ENCODE measurements at places on chromosomes 3 and 15.

- DNase-seq = no peak
Measured at GRCh38 chr3:48086705-48087104, 70.5 kb upstream of the MAP4 start.

GRCh38 chr3:131806736-131807135 is 228.1 kb downstream of the CPNE4 start:
- no peak for DNase-seq

- DNase-seq = no peak
Measured at GRCh38 chr3:141230293-141230692, 1.3 kb upstream of the PXYLP1 start.

GRCh38 chr15:89486726-89487050 is 9.7 kb downstream of the RHCG start:
- no peak for DNase-seq

DNA sequence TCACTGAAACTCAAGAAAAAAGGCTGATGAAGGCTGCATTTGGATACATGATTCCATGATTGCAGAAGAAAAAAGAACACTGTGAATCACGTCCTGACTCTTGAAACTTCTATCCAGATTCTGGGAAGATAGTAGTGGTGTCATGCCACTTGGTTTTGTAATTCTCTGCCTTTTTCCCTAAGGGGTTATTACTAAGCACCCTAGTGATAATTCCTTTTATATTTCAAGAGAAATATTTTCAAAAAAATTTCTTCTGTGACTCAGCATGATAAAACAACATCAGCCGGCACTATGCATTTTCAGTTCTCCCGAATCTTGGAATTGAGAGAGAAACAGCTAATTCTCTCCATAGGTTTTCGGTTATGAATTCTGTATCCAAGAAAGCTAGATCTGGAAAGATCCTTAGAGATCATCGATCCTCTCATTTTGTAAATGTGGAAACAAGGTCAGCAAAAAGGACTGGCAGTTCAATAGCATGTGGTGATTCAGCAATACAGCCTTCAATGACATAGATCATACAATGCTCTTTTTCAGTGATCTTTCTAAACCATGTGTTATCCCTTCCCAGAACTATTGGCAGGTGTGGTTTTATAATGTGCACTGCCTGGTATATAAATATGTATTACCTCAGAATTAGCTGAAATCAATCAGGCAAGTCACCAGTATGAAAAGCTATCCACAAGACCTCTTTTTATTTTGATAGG is 42.6 kb upstream of the TP63 start:
- no peak for DNase-seq

- no peak for DNase-seq
Measured at GRCh38 chr3:112531358-112531781, 30.4 kb downstream of the ATG3 start.

DNA sequence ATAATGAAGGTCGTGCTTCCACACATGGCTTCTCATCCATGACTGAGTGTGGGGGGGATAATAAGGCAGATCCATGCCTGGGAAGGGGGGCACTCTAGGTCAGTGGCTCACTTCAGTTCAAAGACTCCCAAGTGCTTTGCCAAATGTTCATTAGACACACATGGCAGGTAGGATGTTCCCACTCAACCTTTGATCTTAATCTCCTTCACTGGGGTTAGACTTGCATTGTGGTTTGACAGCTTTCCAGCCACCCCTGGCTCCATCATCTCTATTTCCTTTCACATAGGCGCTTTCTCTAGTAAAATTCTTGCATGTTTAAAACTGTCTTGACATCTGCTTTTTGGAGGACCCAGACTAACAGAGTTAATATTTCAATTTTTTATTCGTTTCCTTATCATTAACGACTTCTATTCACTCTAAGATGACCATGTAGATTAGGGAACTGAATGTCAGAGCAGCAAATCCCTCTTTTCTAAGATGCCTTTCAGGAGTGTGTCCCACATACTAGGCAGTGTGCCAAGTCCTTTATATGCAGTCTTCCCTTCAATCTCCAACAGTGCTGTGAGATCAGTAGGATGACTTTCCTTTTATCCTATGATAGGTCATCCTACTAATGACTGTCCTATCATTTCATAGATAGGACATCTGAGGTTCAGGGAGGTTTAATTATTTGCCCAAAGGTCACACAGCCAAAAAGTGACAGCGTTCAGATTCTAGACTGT is 57.9 kb downstream of the BTD start:
- DNase-seq = no peak

DNA sequence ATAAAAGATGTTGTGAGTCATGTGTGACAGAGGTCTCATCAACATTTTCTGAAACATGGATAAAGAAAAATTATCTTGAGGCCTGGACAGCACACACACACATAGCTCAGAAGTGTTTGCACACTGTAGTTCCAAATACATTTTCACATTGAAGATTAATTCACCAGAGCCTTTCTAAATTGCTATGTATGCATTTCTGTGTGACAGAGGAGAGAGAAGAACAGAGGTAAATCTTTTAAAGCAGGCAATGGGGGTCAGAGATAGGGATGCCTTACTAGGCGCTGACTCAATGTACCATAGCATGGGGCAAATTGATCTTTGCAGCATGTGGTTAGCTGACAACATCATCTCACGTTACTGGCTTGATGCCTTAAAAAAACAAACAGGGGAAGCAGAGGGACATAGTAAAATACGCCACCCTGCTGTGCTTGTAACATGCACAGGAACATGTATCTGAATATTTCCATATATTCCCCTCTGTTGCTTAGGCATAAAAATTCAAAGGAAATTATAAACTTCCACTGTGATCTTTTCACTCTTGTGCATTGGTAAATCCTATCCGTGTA is 7.7 kb downstream of the POU1F1 start:
- no peak for DNase-seq

DNA sequence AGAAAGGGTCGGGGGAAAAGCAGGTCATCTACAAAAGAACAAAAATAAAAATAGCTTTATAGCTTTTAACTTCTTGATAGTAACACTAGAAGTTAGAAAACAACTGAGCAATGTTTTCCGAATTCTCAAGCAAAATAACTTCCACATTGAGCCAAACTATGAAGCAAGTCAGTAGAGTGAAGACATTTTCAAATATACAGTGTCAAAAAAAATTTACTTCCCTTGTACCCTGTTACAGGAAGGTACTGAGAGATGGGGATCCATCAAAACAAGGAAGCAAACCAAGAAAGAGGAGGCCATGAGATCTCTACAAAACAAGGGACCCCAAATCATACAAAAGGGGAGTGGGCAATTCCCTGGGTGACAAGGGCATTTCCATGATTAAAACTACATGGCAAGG is 26.6 kb upstream of the STIMATE start:
- no peak for DNase-seq

GRCh38 chr3:76715426-76715825 is 324.5 kb upstream of the ROBO2 start:
- DNase-seq = no peak

- DNase-seq = no peak
Measured at GRCh38 chr15:80523746-80524145, 119.6 kb downstream of the ARNT2 start.

GRCh38 chr15:50181969-50182218 is at the start of gene SLC27A2:
Gene SLC27A2, plus strand, starts transcription at chr15:50182196. Its CDS starts 232 bp downstream, at chr15:50182428.
- no peak for DNase-seq

GRCh38 chr15:77915261-77915960 is 162.1 kb downstream of the TBC1D2B start:
- no peak for DNase-seq

DNA sequence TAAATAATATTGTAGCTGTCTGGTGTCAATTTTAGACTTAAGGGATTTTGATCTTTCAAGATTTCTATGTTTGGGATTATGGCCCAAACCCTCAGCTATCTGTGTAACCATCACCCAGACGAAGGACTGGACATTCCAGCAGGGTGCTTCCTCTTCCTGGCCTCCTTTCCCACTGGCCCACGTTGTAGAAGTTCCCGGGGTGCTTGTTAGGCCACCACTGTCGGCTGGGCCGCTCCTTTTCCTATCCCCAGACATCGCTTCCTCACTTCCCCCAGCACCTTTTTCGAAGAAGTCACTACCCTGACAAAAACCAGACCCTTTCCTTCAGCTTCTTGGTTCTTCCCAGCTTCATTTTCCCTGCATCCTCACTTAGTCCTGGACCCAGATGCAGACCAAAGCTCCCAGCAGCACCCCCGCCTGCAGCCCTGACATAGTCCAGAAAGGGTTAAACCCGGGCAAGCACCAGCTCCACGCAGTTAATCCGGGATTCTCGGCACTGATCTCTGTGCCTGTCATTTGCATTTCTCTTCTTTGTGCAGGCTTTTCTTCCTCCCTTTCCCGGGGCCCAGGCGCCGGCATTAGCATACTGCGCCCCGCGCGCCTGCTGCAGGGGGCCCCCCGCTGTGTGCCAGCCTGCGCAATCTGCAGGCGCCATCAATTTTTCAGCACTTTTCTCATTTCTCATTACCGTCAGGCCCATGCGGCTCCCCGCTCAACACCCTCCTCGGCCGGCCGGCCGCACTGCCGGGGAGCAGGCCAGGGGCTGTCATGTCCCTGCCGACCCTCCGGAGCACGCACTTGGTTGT is 90.6 kb downstream of the ZNF621 start:
- no peak for DNase-seq

GRCh38 chr3:98233468-98233867 is 30.6 kb upstream of the OR5H6 start:
- DNase-seq = no peak

DNA sequence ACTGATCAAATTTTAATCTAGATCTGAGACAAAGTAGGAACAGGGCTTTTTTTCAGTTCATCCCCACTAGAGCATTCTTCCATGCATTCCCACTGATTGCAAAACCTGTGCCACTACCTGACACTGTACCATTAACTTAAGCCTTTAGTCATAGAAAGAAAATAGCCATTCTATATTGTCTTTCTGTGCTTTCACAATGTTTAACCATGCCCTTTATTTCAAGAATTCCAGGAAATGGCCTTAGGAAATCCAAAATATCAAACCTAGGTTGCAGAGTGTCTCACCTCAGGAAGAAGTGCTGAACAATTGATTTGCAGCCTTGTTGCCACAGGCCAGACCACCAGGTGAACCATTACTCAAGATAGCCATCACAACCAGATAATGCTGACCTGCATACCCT is 56.2 kb upstream of the TGFBR2 start:
- DNase-seq = no peak

DNA sequence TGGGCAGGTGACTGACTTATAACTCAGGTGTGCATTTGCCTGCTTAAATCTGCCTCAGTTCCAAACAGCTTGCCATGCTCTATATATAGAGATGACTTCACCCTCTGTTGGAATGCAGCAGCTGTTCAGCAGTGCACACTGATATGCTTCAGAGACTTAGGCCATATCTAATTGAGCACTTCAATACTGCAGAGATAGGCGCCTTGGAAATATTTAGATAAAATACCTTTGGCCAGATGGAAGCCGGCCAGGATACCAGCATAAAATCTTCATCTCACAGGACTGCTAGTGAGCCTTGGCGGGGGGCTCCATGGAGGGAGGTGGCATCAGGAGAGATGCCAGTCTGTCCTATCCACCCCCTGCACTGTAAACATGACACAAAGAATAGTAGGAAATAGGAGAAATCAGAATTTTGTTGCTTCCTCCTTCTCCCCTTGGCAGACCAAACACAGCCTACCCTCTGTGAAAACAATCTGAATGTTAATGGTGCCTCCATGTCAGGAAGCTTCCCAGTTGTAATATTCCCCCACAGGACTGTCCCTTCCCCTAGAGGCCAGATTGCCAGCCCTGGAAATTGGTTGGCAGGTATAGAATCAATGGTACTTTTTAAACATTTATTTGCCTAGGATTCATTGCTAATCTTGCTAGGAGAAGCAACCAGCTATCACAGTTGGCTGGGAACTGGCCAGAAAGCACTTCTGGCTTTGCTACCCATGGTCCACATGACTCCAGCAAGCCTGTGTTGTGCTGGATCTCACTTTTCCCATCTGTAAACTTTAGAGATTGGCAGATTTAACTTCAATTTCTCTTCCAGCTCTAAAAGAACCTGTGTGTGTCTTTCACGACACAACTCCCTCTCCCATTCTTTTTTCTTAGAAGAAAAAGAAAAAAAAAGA is 215.5 kb upstream of the KCNMB2 start:
- DNase-seq = no peak

- no peak for DNase-seq
Measured at GRCh38 chr3:82004266-82004665, 242.8 kb upstream of the GBE1 start.

DNA sequence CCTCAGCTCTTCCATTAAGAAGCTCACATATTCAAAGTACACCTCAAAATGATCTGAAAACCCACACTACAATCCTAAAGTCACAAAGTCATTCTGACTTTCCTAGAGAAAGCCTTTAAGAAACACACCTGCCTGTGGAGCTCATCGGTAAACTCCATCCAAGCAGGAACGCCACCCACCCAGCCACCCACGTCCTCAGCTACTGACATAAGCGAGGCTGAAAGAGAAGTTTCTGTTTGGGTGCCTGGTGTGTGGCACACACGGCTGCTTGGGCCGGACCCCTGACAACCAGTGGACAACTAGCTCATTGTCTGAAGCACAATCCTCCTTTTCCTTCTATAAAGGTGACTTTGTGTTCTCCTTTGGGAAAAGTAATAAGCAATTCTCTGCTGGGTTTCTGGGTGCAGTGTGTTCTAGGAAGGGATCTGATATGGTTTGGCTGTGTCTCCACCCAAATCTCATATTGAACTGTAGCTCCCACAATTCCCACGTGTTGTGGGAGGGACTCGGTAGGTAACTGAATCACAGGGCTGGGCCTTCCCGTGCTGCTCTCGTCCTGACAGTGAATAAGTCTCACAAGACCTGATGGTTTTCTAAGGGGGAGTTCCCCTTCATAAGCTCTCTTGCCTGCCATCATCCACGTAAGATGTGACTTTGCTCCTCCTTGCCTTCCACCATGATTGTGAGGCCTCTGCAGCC is 26.1 kb downstream of the FAM174B start:
- peak; percentile 38 for DNase-seq

GRCh38 chr15:31079519-31079918 is 22.0 kb downstream of the TRPM1 start:
- DNase-seq = no peak

- DNase-seq = no peak
Measured at GRCh38 chr3:124885466-124886167, 1.5 kb downstream of the ITGB5 start.

GRCh38 chr3:126476166-126477060 is 722 bp upstream of the ZXDC start:
- DNase-seq = no peak

DNA sequence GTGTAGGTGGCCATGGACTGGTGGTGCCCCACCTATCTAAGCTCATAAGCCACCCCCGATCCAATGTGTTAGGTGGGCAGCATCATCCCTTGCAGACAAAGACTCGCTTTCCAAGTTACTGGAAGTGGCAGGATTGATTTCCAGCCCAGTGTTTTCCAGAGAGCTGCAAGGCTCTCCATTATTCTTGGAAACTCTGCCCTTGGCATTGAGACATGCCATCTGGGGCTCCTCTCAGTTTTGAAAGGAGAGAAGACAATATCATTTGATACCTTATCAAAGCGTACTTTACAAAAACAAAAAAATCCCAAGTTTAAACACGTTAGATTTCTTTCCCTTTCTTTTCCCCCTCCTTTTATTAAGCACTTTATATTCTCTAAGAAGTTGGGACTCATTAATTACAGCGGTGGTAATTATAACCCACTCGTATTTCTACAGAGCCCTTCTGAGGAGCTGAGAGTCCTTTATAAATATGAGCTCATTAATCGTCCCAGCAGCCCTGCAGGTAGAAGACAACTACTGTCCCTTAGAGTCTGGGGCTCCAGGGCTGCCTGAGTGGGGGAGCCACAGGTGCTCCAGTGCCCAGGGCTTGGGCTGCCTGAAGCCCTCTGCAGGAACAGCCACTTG is 226.1 kb downstream of the TLE3 start:
- no peak for DNase-seq

Measured in stimulated activated CD4-positive, alpha-beta T cell treated with anti-CD3 and anti-CD28 coated beads, TNF-alpha, amount 100 ng/mL, for 24 hours (primary cell).